Activated naive CD4-positive, alpha-beta T cell treated with anti-CD3 and anti-CD28 coated beads, Interleukin-2, amount 50 U/mL, for 72 hours (primary cell): ENCODE measurements at places on chromosomes 5 and 9.

DNA sequence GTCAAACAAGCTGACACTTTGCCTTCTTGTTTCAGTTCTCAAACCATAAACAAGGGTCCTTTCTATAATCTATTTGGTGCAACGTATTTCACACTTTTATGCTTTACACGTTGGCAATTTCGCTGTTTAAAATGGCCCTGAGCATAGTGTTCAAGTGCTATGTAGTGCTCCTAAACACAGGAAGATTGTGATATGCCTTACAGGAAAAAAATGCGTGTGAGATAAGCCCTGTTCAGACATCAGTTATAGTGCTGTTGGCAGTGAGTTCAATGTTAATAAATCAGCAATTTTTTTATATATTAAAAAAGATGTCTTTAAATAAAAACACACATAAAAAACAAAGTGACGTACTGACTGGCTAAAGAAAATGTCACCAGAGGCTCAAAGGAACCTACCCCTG, 23.9 kb downstream of the CLINT1 start:
- DNase-seq, result no peak

- DNase-seq, result peak; percentile 60
Measured at GRCh38 chr9:755454-756381, 85.8 kb upstream of the DMRT1 start.

DNA sequence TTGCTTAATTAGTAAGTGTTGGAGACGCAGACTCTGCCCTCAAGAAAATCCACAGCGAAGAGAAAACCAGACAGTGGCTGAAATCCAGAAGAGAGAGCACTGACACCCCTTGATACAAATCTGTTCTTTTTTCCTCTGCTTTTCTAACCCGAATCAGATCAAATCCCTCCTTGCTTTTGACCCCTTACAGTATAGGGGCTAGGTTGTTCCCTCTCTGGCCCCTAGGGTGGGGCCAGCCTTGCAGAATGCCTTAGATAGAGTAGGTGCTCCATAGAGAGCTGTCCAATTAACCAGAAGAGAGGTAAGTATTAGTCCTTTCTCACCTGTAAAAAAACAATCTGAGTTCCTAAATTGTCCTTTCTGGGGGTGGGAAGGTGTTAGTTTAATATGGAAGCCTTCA, 10.1 kb downstream of the C1QTNF2 start:
- DNase-seq, result no peak

GRCh38 chr9:90871327-90871935, 69.8 kb downstream of the SYK start:
- no peak for DNase-seq

DNA sequence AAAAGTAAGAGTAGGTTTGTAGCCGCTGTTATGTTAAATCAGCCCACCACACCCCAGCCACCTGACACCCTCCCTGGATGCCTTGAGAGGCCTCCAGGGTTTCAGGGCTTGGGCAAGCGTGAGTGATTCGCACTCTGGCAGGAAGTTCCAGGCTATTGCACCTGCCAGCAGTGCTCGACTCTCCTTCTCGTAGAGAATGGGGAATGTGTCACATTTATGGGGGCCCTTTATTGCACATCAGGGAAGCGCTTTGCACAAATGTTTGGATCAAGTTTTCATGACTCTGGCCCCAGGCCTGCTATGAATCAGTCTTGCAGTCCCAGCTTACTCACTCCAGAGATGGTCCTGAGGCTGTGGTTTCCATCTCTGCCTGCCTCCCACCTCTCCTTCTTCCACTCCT, 66.1 kb upstream of the ADRA1B start:
- no peak for DNase-seq

GRCh38 chr9:14687042-14687719, 6.1 kb downstream of the ZDHHC21 start:
- no peak for DNase-seq

DNA sequence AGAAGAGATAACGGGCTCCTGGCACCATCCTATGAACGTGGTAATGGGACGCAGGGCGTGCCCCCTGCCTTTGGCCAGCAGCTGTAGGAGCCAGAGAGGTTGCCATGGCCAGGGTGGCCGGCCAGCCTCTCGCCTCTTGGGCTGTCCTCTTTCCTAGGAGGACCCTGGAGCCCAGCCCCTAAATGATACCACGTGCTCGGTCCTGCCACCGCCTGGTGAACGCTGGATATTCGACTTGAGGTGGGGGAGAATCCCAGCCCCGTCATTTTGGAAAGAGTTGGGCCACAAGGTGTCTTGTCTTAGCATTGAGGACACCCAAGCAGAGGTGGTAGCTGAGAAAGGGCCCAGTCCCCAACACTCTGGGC, 391 bp upstream of the NRG2 start:
- DNase-seq, result no peak

GRCh38 chr9:134459164-134459563, 132.9 kb downstream of the RXRA start:
- no peak for DNase-seq

- DNase-seq, result no peak
Measured at GRCh38 chr5:178525906-178526732, 64.1 kb downstream of the COL23A1 start.

GRCh38 chr9:83204047-83204446, 141.1 kb upstream of the RASEF start:
- DNase-seq, result no peak

DNA sequence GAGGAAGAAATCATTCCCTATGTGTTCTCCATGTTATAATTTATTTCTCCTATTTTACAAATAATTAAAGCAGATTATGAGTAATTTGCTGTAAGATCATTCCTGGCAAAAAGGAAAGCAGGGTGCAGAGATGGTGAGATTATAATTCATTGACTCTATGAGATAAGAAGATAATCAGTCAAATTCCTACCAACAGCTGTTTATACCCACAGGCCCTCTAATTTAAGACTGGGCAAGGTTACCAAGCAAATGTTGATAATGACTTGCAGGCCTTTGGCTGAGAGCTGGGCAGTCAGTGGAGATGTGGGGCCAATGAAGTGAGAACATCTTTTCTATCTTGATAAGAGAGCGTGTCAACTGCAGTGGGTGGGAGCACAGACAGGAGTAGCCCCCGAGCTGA, 222.7 kb downstream of the ICE1 start:
- no peak for DNase-seq

DNA sequence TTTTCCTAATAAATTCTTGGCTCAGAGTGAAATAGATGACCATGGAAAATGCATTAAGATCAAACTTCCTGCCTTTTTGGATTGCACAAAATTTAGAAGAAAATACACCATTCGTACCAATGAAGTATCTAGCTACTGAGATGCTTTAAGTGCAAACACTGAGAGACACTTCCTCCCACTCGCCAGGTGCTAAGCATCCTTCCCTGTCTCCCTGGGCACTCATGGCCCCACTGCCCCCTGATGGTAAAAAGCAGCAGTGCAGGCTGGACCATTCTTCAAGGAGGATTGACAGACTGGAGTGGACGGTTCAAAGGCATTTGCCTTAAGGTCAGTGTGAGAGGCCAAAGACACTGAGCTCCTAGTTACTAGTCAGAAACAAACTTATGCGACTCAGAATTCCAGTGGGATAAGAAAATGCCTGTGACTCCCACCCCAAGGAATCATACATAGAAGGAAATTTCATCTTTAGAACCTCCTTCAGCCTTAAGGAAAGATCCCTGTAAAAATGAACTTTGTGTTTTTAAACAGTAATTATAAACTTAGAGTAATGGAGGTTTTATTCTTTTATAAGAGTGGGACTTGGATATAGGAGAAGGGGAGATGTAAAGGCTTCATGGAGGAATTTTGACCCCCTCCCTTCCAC, 86.0 kb upstream of the SLC30A5 start:
- peak; percentile 62 for DNase-seq

DNA sequence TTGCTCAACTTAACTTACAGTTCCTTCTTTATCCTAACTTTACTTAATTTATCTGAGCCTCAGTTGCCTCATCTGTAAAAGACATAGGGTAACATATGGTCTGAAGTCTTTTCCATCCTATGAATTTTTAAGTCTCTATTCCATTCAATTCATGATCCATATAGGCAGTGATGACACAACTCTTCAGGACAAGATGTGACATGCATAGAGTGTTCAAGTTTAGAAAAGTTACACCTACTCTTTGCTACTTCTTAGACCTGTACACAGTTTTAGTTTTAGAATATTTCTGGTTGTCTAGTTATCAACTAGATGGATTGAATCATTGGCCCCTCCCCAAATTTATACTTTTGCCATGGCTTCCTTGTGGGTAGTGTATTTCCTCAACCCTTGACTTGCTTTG, 50.7 kb upstream of the ELL2 start:
- no peak for DNase-seq

DNA sequence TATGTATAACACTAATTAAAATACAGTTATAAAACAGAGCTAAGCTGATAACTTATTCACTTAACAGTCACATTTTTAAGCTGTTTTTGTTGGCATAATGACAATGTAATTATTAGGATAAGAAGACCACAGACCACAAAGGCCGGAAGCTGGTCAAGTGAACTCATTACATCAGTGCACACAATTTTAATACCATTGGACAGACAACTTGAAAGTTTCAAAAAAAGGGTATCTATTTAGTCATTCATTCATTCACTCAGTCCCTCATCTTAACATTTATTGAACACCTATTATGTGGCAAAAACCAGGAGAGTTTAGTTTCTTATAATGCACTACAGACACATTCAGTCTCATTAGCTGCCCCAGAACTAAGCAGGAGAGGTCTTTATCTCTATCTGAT, 11.6 kb downstream of the ERP44 start:
- DNase-seq, result no peak

GRCh38 chr5:18702821-18703220, 1068.6 kb downstream of the TAF11L14 start:
- no peak for DNase-seq

GRCh38 chr9:68895741-68896478, 118.0 kb downstream of the PRKACG start:
- no peak for DNase-seq

GRCh38 chr9:23841304-23841703, 15.3 kb upstream of the ELAVL2 start:
- no peak for DNase-seq

DNA sequence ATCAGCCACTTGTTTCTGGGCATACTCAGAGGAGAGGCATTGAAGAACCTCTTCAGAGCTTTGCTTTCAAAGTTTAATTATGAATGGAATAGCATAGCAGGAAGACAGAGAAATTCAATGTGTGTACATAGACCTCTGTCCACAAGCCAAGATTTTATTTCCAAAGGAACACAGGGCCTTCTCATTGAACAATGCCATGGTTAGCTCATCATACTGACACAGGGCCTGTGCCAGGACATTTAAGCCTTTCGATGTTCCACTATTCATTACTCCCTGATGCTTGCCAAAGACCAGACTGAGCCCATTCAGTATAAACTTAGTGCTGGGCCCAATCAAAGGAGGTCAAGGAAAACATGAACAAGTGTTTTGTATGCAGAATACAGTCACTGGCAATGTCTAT, 280.8 kb downstream of the FBXL17 start:
- DNase-seq, result no peak

DNA sequence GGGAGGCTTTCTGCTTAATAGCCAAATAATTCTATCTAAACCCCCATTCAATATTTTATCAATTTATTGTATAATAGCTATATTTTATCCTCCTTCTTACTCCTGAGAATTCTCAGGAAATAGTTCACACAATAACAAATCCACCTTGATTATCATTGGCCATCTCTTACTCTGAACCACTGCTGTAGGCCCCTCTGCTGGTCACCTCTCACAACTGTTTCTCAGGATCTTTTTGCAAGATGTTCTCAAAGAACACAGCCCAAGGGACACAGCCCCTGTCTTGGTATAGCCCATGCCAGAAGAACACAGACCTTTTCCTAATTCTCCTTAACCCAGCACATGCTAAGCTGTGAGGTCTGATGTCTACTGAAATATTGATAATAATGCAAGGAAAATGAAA, 74.9 kb upstream of the HTR4 start:
- DNase-seq, result no peak

- DNase-seq, result no peak
Measured at GRCh38 chr5:90503596-90503995, 25.8 kb downstream of the LYSMD3 start.

GRCh38 chr5:136087961-136088871, 44.4 kb upstream of the SMAD5 start:
- DNase-seq, result no peak

- no peak for DNase-seq
Measured at GRCh38 chr5:124744170-124744971, 2.1 kb downstream of the ZNF608 start.

GRCh38 chr9:126363847-126364671, 37.4 kb downstream of the MVB12B start:
- no peak for DNase-seq

GRCh38 chr9:78280982-78281668, 15.8 kb upstream of the PSAT1 start:
- no peak for DNase-seq

DNA sequence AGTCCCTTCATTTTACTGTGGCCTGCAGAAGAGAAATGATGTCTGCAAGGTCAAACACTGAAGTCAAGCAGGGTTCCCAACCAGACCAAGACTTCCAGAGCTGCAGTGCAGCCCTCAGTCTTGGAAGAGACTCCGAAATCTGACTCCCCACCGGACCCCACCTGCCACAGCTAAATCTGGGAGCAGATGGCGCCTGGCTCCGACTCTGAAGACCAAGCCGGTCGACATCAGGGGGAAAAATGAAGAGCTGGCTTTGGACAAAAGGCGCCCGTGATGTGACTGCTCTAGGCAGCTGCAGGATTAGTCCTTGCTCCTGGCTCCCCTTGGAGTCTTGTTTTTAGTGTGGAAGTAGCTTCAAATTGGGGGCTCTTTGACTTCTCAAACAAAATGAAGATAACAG, 72.4 kb upstream of the ZNF622 start:
- no peak for DNase-seq

- no peak for DNase-seq
Measured at GRCh38 chr5:178192244-178192643, 5.1 kb upstream of the GMCL2 start.

GRCh38 chr9:132383462-132383883, 23.2 kb downstream of the TTF1 start:
- no peak for DNase-seq

- DNase-seq, result no peak
Measured at GRCh38 chr9:38141746-38142591, 72.9 kb upstream of the SHB start.

- no peak for DNase-seq
Measured at GRCh38 chr5:132830436-132831094, at the start of gene SHROOM1. Gene SHROOM1 (minus strand): TSS chr5:132830647. CDS start chr5:132826140, 4,507 bp downstream.

DNA sequence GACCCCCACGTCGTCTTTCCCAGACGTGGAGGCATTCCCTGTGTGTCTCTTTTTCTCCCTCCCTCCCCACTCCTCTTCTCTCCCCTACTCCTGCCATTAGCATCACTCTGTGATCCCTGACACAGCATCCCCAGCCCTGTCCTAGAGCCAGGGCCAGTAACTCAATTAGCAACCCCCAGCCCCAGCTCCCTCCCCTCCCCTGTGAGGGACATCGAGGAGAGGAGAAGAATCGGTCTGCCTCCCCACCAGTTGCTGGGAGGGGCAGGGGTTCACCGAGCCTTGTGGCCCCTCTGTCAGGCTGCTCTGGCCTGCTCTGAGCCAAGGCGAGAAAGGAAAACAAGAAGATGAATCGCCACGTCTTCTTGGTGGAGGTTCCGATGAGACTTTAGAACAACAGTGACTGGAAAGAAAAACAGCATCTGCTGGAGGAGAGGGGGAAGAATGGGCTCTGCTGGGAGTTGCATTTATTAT, 123.1 kb downstream of the PAPPA start:
- no peak for DNase-seq

GRCh38 chr5:141872496-141873356, 5.5 kb downstream of the PCDH1 start:
- peak; percentile 25 for DNase-seq
